ENCODE measurements at places on chromosomes 16 and 17.

GRCh38 chr17:70314096-70314495 is 144.8 kb downstream of the KCNJ2 start:
- DNase-seq = no peak

GRCh38 chr17:15348021-15348420 is 6.6 kb upstream of the TEKT3 start:
- DNase-seq = no peak

DNA sequence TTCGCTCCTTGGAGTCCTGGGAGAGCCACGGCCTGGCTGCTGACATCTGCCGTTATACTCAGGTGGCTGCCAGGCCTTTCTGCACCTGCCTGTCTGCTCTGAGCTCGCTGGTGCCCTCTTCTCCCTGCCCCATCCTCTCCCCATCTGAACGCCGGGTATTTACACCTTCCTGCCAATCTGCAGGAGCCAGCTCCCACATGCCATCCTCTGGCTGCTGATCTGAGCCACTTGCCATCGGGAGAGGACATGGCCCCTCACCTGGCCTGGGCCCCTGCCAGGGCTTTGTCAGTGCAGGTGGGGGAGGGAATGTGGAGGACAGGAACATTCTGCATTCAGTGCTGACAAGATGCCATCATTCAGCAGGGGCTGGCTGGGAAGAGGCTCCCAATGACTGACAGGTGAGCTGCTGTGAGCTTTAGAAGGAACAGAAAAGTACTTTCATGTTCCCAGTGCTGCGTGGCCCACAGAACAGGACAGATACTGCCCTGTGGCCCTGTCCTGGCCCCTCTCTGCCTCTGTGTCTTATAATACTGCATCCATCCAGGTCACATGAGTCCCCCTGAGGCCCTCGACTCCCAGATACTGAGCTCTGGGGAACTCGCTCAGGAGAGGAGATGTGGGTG is 96.3 kb upstream of the ZNF469 start:
- no peak for DNase-seq

DNA sequence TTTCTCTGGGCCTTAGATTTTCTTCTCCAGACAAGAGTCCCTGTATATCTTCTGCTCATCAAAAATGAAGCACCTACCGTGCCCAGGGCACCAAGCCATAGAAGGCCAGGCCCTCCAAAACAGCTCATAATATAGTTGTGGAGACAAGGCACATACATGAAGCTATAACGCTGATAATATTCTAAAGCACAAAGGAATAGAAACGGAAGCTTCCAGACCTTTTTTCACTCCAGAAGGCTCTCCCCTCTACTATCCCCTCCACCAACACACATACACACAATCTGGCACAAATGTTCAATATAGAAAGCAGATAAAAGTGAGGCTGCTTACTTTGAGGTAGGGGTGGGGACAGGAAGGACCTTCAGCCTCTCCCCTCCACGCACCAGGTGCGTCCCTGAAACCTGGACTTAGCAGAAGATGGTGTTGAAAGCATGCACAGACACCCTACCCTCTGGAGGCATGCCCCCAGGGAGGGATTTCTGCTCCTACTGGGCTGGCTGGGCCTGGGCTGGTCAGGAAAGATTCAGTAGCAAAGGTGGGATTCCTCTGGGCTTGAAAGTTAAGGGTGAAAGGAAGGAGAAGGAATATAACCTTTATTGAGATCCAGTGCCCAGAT is 14.1 kb upstream of the SUPT4H1 start:
- no peak for DNase-seq

- DNase-seq = no peak
Observed at GRCh38 chr17:66934040-66934439, 30.5 kb upstream of the CACNG4 start.

- DNase-seq = no peak
Observed at GRCh38 chr17:81394377-81394920, 808 bp upstream of the BAHCC1 start.

- DNase-seq = no peak
Observed at GRCh38 chr17:72134608-72135394, 14.0 kb downstream of the SOX9 start.

DNA sequence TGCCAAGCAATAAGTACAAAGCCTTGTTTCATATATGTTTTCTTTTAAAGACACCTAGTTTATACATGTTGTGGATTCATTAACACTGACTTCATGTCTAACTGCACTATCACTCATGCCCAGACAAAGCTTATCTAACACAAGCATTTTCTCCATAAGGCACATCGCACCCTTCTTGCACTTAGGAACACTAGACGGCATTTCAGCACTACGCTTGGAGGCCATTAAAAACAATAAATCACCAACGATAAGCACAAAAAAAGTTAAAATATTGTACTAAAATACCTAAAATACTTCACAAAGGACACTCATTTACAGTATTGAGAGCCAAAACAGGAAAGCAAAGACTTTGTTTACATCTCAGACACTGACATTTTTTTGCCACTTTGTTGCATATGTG is 39.0 kb upstream of the TEKT3 start:
- DNase-seq = no peak

DNA sequence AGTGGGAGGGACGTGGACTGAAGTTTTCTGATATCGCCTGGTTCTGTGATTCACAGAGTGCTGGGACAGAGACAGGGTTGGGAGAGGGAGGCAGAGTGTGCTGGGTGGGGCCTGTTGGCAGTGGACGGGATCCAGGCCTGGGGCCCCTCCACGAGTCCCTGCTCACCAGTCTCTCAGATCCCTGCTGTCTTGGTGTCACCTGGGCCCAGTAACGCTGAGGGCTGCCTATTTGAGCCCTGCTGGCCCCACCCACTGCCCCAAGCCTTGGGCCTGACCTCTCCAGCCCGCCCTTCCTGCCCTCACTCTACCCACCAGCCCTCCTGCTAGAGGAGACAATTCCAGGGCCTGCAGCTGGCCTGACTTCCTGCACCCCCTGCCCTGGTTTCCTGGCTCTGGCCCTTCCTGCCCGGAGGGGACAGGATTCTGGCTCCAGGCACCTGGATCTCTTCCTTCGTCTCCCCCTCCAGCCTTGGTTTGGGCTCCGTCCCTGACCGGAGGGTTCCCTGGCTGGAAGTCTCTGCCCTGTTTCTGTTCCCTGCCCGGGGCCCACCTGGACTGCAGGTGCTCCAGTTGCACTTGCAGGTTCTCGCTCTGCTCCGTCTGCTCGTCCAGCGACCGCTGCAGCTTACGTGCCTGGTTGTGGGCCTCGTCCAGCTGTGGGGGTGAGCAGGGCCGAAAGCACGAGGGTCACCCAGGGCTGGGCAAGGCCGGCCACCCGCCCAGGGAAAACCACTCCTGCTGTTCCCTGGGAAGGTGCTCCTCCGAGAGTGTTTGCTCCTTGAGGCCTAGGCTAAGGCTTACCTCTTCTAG is 21.4 kb downstream of the CCDC102A start:
- DNase-seq = no peak

DNA sequence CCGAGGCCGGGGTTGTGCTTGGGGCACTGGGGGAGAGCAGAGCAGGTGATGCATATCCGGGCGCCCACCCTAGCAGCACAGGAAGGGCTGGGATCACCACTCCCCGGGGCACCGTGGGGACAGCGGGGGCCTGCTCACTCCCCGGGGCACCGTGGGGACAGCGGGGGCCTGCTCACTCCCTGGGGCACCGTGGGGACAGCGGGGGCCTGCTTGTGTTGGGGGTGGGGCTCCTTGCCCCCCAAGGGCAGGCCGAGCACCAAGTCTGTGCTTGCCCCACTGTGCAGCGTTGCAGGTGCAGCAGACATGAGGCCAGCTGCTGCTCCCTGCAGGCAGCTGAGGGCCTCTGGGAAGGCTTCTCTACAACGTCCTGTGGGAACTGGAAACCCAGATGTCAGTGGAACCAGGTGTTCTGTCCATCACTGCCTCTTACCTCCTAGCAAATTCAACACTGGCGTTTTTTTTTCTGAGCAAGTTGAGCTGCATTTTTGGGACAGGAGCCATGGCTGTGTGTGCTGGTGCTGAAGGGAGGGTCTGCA is 25.0 kb upstream of the ZNF750 start:
- no peak for DNase-seq

GRCh38 chr16:30383521-30383920 is 1.2 kb upstream of the SEPTIN1 start:
- DNase-seq = no peak

DNA sequence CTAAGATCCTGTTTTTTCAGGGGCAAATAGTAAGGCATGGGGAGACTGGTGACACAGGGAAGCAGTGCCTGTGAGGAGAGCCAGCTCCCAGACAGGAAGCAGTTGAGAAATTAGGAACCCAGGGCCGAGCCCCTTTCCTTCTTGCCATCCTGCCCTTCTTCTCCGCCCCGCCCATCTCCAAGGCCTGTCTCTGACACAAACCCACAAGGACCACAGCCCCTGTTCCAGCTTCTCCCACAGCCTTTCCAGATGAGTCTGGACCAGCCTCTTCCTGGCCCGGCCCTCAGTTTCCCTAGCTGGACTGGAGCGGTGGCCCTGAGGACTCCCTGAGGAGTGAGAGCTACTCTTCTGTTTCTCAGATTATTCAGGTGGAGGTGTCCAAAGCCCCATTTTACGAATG is 9.9 kb downstream of the CCDC102A start:
- no peak for DNase-seq

DNA sequence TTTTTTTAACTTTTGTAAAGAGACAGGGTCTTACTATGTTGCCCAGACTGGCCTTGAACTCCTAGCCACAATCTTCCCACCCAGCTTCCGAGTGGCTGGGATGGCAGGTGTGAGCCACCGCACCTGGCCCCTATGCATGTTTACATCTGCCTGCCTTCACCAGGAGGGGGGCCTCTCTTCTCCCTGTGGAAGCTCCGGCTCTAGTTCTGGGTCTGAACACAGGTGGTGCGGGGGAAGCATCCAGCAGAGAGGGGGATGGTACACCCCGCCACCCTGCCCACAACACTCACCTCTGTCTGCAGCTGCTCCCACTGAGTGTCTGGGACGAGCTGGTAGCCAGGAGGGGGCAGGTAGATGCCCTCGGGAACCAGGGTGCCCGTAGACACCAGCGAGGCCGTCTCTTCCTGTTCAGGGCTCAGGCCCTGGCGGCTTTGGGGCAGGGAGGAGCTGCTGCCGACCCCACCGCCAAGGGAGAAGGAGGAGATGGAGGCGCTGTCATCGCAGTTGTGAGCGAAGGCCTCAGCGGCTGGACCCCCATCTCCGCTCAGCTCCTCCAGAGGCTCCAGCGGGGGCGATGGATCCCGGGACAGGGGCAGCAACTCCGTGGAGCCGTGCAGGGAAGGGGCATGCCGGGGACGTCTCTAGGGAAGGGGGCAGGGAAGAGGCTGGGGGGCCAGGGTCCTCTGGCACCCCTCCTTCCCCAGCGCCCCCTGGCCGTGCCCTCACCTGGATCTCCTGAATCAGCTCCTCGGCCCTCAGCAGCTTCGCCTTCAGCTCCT is 10.9 kb downstream of the RABEP2 start:
- no peak for DNase-seq

DNA sequence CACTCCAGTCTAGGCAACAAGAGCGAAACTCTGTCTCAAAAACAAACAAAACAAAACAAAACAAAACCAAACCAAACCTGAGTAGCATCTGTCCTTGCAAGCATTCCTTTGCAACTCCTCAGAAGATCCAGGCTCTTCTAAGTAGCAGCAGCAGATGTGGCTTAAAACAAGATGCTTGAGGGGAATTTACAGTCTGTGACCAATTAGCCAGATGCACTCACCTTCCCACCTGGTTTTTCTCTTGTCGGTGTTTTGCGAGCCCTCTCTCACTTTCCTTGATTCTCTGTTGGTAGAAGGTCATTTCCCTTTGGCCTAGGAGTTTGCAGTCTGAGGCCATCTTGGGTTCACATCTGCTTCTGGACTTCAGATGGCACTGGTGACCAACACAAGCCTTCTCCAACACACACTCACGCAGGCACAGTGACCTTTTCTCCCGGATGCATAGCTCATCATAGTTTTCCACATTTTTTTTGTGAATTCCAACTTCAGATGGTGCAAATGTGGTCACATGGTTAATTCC is 276.8 kb downstream of the STX8 start:
- DNase-seq = no peak

DNA sequence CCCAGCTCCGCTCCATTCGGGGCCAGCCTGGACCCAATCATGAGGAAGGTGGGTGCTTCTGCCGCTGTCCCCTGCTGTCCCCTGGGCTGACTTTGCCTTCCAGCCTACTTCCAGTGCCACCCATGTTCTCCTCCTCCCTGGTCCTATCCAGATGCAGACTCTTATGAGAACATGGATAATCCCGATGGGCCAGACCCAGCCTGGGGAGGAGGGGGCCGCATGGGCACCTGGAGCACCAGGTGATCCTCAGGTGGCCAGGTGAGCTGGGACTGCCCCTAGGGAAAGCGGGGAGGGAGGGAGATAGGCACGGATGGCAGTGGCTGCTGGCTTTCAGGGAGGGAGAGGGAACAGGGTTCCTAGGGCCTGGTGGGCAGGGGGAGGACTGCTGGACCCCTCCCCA is 7.0 kb downstream of the CD19 start:
- no peak for DNase-seq

DNA sequence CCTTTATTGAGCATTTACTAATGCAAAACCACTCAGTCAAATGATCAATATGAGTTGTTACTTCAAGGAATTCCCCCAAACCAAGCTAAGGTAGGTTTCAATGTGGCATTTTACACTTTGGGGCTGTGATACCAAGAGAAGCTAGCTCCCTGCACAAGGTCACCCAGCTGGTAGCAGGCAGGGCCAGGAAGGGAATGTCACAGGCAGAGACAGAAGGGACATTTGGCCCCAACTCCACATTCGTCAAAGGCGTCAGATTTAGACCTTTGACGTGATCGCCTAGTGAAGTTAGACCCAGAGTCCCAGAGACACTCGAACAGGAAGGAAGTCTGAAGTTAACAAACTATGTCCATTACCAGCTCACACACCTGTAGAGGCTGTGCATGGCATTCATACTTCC is 5.5 kb upstream of the SMG1 start:
- no peak for DNase-seq

- DNase-seq = no peak
Observed at GRCh38 chr17:8387914-8388651, 5.1 kb upstream of the RPL26 start.

GRCh38 chr17:64554028-64554637 is 47.4 kb downstream of the CEP95 start:
- no peak for DNase-seq

- DNase-seq = no peak
Observed at GRCh38 chr17:72128039-72128438, 7.2 kb downstream of the SOX9 start.

- no peak for DNase-seq
Observed at GRCh38 chr16:10265770-10266615, 83.8 kb upstream of the GRIN2A start.
